ENCODE measurements at places on chromosomes 6 and 20. TPM values are rescaled to one million over a fixed set of nuclear protein-coding genes. Genes with fewer than 3 reads are reported as not detected.

- DNase-seq, result no peak
Observed at GRCh38 chr6:52546192-52546591, 30.7 kb downstream of the TRAM2 start.

DNA sequence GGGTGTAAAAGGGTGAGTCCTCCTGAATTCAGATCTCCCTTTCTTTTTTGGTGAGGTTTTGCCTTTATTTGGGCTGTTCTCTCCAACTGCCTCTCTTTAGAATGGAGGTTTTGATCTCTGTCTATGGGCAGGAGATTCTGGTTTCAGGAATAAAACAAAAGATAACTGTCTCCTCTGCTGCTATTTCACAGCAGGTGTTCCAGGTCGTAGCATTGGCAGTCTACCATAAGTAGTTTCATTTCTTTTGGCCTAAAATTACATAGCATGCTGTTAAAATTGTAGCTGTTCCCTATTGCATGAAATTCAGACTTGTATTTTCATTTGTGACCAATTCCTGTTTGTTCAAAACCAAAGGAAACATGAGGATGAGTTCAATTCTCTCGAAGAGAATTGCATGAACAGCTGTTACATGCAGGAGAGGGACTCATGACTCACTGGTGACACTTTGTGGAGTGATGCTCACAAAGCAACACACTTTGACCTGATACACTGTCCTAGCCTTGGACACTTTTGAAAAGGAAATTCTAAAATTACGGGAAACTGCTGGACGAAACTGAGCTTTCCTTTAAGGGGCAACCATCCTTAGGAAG is 76.8 kb upstream of the SIRPG start:
- DNase-seq, result no peak

DNA sequence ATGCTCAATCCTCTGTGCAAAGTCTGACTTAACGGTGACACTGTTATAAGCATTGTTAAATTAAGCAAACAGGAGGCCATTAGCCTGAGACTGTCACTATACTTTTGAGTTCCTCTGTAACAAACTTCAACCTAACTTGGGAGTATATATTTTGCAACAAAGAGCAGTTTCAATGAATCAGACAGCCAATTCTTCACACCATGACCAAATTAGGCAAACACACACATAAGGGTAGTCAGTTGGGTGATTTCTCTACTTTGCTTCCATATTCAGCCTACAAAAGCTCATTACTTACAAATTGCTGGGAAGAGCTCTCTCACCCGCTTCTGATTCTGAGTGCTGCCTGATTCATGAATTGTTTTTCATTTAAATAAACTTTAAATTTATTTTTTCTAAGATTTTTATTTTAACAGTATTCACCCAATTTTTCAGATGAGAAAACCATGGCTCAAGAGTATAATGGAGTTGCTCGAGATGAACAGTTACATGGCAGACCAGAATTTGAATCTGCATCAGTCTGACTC is 60.5 kb downstream of the HACE1 start:
- DNase-seq, result no peak

DNA sequence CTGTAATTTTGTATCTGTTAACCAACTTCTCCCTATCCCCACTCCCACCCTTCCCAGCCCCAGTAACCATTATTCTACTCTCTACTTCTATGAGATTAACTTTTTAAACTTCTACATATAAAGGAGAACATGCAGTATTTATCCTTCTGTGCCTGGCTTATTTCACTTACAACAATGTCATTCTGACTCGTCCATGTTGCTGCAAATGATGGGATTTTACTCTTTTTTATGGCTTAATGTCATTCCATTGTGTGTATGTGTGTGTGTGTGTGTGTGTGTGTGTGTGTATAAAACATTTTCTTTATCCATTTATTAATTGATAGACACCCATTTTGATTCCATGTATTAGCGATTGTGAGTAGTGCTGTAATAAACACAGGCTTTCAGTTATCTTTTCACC is 76.1 kb downstream of the COL19A1 start:
- DNase-seq, result no peak

- DNase-seq, result no peak
Observed at GRCh38 chr20:11371831-11372230, 545.9 kb upstream of the BTBD3 start.

GRCh38 chr6:8113131-8113654 is 10.8 kb upstream of the EEF1E1 start:
- DNase-seq, result peak; percentile 52

DNA sequence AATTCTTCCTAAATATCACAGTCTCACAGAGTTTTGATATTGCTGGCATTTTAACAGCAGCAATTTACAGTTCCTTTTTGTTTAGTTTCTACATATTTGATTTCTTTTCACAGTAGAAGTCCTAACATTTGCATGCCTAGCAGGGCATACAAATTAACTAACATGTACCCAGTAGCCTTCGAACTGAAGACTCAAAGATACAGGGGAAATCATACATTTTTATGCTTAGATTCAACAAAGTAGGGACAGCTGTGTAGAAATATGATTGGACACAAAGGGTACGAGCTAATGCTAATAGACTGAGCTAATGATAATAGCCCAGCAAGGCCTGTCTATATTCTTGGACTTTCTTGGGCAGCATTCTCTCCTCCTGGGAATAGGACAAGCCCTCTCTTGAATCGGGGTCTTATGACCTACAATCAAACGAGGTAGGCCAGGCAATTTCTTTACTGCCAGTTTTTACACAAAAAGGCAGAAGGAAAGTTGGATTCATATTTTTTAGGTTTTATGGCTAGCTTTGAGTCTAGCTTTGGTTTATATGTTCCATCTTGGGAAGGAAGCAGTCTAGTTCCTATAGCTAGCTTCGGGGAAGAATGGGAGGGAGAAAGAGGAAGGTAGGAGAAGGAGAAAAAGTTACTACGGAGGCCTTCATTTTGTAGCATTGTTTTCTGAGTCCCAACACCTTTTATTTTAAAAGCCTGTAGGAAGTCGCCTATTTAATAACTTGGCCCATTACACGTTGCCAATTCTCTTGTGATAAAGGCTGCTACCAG is 115.8 kb downstream of the HFE start:
- no peak for DNase-seq

The SLC35F1 gene
- not detected for total RNA-seq

DNA sequence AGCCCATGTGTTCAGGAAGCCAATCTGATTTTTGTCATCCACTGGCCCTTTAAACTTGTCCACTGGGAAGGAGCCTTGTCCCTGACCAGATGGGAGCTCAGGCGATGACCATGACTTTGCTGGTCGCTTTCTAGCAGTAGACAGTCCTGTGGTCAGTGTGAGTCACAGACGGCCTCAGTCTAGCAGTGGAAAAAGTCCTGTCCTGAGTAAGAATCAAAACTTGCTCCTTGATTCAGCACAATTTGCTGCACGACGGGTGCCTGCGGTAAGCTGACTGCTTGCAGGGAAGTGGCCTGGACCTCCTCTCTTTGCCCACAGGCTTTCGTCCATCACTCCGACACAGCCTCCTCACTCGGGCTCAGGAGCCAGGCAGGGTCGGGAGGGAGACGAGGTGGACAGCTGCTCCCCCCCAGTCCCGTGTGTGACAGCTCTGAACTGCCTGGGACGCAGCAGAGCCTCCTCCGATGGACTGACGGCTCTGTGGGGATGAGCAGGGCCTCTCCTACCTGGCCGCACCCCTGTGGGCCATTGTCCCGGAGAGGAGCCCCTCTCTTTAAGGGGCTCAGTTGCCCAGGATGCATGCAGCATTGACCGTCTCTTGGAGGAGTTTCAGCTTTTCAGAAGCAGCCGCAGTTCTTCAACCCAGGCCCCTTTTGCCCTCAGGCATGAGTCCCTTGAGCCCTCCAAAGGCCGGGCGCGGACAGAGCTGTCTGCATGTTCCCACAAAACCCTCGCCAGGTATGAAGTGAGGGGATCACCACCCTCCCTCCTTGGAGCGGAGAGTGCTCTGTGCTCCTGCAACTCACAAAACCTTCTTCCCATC is 209.2 kb downstream of the ANKRD60 start:
- DNase-seq, result peak; percentile 12
